ENCODE measurements at places on chromosomes 16 and 17.

DNA sequence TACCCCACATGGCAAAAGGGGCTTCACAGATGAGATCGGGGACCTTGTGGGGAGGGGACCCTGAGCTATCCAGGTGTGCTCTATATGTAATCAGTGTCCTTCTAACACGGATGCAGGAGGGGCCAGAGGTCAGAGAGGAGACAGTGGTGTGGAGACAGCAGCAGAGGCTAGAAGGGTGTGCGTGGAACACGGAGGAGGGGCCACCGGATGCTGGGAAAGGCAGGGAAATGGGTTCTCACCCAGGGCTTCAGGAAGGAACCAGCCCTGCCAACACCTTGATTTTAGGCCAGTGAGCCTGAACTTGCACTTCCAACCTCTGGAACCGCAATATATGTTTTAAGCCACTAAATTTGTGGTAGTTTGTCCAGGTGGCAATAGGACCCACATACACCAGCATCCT, 4.6 kb upstream of the SLC38A8 start:
- no peak for DNase-seq

- DNase-seq, result no peak
Observed at GRCh38 chr16:11611871-11612664, 25.3 kb upstream of the LITAF start.

DNA sequence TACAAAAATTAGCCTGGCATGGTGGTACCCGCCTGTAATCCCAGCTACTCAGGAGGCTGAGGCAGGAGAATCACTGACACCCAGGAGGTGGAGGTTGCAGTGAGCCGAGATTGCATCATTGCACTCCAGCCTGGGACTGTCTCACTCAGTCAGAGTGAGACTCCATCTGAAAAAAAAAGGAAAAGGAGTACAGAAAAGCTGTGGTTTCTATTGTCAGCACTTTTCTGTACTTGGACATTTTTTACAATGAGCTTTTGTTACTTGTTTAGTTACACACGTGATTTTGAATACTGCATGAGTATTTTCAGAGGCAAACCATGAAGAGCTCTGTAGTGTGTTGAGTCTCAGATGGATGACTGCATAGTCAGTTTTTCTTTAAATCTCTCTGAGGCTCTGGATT, 26.3 kb downstream of the ZC3H18 start:
- no peak for DNase-seq

DNA sequence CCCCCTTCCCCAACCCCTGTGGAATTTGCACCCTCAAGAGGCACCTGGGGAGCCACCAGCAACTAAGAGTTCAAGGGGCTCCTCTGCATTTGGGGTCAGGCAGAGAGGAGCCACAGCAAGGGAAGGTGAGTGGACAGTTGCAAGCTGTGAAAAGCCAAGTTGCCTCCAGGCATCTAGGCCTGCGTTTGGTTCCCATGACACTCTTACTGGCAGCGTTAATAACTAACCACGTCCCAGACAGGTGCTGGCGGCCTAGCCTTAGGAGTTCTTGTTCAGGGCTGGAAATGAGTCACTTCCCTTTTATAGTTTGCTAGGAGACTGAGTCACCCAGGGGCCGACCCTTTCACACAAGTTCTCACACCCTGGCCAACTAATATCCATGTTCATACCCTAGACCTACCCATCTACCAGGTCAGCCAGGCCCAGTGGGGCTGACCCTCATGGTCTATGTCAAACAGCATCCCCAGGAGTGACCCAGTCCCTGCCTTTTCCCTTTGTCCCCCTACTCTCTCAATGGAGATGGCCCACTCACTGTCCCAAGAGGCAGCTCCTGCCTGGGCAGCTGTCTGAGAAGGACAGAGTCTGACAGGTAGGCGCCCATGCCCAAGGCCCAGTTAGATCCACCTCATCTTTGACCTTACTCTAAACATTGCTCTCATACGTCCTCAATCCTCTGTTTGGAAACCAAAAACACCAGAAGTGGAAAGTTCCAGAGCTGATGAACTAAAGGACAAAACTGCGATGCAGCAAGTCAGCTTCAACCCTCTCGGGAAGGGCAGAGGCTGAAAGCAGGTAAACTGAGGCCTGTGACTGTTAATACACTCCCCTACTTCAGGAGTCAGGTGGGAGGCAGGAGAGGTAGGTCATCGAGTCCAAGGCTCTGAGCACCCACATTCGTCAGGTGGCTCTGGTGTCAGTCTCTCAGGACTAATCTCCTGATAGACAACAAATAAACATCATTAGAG, 300.6 kb downstream of the SOX9 start:
- DNase-seq, result no peak

- DNase-seq, result no peak
Observed at GRCh38 chr16:5928476-5929065, 831.0 kb upstream of the EEF2KMT start.

DNA sequence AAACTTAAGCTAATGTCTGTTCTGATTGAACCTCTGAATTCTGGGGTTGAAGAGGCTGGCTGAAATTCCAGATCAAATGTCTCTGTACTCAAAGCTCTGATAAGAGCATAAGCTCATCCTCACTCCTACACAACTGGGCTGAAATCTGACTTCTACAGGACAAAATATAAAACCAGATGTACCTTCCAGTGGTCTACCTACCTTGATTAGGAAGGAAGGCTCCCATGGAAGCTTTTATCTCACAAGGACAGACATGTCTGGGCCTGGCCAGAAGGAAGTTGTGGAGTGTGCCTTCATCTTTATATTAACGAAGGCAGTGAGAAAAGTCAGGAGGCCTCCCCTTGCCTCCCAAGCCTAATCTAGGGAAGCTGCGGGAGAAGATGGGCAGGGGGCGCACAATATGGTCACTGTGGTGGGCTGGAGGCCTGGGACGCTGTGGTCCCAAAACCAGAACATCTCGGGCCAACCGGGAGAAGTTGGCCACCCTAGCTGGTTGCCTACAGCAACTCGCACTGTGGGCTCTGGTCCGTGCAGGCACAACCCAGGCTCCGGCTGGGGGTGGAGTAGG, 55.6 kb upstream of the LRRC37A3 start:
- DNase-seq, result no peak

DNA sequence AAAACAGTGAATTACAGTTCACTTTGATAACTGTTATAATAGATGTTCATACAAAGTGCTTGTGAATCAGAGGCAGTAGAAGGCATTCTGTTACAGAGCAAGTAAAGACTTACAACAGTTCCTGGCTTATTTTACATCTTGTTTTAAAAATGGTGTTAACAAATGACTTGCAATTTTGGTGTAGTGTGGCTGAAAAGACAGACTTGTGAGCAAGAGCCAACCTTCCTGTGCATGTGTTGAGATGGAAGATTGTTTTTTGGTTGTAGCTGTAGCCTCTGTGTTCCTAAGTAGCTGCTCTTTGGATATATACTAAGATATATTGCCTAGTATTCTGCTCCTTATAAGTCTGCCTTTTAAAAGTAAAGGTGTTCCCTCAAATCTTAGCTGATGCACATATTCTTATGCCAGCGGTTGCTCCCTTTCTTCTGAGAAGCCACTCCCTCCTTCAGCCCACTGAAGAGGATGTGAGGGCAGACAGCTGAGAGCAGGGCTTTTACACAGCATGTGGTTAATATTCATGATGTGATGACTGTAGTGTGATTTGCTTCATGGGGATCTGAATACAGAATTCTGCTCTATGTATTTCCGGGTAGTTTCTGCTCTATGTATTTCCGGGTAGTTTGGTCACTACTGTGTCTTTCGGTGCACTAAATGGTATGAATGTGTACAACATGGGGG, 182.3 kb downstream of the PHKB start:
- DNase-seq, result no peak

DNA sequence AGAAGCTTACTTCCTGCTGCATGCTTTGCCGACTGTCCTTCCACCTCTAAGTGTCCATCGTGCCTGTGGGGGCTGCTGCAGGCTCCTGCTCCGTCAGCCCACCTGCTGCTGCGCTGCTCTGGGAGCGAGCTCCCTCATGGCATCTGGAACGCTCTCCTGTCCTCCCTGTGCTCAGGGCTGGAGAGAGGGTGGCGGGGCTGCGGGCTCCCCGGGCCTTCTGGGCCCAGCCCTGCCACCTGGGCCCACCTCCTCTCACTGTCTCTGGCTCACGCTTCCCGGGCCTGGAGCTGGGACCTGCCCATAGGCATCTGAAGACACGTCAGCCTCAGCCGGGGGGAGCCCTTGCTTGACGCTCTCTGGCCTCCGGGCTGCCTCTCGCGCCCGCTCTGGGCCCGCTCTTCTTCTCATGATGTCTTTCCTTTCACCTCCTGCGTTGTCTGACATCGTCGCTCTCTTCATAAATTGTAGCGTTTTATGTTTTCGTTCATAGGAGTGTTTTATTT, 27.0 kb downstream of the NME3 start:
- no peak for DNase-seq

DNA sequence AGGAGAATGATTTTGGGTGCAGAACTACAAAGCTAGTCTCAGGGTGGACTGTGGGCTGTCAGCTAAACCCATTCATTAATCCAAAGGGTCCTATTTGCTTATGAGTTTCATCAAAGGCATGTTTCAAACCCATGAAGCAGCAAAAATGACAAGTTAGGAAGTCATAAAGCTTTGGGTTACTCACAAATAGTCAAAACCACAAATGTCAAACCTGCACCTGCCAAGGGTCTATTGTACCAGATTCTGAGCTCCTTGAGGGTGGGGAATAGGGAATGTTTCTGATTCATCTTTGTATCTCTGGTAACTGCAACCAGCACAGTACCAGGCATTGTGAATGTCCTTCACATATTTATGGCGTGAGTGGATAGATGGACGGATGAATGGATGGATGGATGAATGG, 317.7 kb downstream of the MAF start:
- DNase-seq, result no peak

DNA sequence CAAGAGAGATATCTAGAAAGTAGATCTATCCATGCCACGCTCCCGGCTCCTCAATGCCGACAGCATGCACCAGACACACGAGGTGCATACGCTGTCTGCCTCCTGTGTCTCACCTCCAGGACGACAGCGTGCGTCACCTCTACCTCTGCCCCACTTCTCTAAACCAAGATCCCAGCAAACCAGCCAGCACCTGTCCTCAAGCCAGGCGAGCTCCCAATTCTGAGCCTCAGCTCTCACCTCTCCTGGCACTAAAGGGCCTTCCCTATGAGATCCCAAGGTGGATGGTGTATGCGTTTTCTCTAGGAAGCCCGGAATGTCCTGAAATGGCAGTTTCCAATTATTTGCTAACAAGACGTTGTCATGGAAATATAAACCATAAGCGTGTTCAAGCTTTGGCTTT, 36.2 kb upstream of the RCVRN start:
- no peak for DNase-seq

GRCh38 chr17:12007466-12007865, 10.2 kb upstream of the ZNF18 start:
- DNase-seq, result no peak

GRCh38 chr17:80021600-80021999, 14.1 kb downstream of the TBC1D16 start:
- DNase-seq, result no peak

DNA sequence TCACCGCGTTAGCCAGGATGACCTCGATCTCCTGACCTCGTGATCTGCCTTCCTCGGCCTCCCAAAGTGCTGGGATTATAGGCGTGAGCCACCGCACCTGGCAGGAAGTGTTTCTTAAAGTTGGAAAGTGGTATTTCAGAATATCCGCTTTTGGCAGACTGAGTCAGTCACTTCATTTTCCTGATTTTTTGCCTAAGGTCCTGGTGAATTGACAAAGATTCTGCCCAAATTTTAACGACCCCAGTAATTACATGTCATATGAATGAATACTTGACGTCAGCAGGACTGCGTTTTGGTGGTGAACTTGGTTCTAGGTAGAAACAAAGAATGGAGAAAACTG, 4.5 kb upstream of the BRCA1 start:
- DNase-seq, result no peak

DNA sequence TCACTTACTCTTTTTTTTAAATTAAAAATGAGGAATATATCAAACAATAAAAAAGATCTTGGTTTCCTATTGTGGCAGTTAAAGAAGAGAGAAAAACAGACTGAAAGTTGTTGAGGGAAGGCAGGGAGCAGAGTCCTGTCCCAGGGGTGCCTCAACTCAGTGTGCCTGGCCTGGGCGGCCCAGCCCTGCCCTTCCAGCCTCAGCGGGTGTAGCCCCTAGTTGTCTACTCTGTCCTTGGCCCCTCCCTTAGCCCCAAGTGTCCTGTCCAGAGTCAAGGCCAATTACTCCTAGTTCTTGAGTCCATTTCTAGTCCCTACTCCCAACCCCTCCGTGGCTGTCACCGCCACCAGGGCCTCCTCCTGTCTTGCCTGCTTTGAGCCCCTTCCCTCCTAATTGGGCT, 52.5 kb downstream of the SMPD3 start:
- DNase-seq, result no peak

DNA sequence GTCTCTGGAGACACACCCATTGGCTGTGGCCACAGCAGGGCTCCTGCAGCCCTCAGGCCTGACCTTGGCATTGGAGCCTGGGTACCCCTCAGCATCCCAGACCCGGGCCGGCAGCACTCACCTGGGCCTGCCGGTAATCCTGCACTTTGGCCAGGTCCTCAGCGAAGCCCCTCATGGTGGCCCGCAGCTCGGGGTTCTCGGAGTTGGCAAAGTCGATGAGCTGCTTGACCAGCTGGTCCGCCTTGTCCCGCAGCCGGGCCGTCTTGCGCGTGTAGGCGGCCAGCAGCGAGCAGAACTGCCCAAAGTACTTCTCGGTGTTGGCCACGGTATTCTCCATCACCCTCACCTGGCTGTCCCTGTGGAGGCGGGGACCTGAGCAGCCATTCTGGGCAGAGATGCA, 2.2 kb downstream of the CIBAR2 start:
- no peak for DNase-seq

DNA sequence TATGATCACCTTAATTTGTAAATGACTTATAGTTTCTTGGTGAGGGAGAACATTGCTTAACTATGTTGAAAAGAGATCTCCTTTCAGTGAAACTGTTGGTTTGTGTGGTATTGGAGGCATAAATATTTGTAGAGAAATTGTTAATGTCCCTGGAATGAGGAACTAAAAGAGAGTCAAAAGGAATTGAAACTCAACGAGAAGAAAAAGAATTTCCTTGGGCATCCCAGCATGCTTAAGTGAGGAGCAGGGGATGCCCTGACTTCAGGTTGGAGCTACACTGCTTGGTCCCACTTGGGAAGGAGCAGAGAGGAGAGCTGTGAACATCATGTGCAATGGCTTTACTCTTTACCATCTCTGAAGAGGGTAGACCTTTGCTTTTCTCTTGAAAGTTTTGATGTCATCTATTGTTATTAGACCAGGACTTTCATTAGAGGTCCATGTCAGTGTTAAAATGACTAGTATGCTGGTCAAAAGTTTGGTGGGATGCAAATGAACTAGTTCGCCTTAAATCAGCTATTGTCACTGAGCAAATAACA, 21.7 kb downstream of the KRT23 start:
- no peak for DNase-seq

- no peak for DNase-seq
Observed at GRCh38 chr17:49779739-49780231, 8.7 kb upstream of the KAT7 start.

- DNase-seq, result no peak
Observed at GRCh38 chr17:38578229-38579082, 27.3 kb downstream of the SRCIN1 start.

DNA sequence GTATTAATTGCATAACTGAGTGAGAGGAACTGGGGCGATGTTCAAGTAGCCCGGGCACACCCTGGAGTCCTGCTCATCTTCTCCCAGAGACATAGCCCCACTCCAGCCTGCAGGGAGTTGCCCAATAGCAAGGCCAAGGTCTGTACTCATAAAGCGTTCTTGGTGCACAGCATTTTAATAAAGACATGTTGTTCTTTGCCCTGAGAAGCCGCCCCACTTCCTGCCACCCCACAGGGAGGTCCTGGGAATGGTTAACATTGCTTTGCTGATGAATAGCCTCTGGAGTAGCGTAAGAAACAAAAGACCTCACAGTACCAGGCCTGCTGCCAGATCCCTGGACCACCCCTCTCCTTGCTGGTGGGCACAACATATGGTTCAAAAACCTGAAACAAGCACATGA, 21.6 kb upstream of the CDH1 start:
- no peak for DNase-seq

Measured in CD8-positive, alpha-beta T cell (primary cell).